ENCODE measurements at places on chromosomes 11 and 22.

- DNase-seq: no peak
Observed at GRCh38 chr11:117869604-117870003, 6.9 kb downstream of the FXYD6 start.

GRCh38 chr11:5815534-5815933 is 6.8 kb downstream of the OR52N2 start:
- DNase-seq: no peak

DNA sequence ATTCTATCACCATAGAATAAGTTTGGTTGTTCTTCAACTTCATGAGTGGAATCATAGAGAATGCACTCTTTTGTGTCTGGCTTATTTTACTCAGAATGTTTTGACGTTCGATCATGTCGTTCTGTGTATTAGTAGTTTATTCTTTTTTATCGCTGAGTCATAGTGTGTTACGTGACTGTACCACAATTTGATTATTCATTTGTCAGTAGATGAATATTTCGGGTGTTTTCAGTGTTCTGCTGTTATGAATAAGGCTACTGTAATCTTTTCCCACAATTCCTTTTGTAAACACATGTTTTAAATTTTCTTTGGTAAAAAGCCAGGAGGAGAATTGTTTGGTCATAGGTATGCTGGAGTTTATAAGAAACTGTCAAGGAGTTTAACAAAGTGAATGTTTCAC is 279.9 kb upstream of the B3GAT1 start:
- DNase-seq: no peak

DNA sequence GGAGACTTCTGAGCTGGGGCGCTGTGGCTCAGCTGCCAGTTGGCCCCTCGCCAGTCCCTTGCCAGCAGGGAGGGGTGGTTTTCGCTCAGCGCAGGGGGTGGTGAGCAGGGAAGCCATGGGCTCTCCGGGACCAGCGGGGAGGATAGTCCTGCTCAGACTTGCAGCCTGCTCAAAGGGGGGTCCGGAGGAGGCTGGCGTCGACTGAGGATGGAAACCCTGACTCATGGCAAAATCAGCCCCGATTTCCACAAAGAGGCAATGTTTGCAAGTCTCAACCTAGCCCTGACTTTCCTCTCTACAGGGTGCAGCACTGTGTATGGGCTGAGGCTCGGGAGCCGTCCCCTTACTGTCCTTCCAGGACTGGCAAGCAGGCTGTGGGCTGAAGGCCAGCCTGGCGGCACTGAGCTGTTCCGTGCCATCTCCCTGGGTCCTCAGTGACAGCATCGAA is 35.1 kb downstream of the FBLN1 start:
- DNase-seq: peak; percentile 85

DNA sequence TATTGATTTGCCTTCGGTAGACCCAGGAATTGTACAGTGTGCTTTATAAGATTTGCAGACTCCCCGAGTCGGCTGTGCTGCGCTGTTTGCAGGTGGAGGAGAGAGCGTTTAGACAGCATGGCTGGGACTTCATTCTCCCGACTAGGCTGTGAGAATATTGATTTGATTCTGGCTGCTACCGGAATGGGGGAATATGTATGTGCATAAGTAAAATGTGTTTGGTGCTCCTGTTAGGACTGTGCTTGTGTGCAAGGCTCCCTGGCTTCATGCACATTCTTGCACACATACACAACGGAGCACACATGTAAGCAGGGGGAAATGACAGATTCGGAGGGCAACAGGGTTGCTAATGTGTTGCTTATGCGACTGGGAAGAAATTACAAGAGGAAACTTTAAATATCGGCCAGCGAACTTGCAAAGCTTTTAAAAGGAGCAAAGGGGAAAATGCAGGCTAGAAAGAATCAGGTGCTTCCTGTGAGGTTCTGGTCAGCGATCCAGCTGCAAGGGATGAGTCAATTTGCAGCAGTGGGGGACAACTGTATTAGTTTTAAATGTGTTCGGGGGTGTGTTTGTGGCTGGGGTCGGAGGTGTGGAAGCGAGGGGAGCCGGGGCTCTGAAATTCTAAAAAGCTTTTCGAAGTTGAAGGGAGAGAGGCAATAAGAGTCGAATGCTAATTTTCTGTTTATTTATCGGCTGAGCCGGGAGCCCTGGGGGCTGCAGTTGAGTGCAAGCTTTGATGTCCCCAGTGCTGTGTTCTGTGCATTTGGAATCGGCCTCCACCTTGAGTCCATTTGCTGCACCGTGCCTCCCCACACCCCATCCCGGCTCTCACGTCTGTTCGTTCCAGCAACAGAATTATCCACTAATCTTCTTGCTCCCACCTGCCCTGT is 731 bp downstream of the NTM start:
- DNase-seq: no peak

- DNase-seq: no peak
Observed at GRCh38 chr22:28148816-28149465, 229.9 kb upstream of the PITPNB start.

DNA sequence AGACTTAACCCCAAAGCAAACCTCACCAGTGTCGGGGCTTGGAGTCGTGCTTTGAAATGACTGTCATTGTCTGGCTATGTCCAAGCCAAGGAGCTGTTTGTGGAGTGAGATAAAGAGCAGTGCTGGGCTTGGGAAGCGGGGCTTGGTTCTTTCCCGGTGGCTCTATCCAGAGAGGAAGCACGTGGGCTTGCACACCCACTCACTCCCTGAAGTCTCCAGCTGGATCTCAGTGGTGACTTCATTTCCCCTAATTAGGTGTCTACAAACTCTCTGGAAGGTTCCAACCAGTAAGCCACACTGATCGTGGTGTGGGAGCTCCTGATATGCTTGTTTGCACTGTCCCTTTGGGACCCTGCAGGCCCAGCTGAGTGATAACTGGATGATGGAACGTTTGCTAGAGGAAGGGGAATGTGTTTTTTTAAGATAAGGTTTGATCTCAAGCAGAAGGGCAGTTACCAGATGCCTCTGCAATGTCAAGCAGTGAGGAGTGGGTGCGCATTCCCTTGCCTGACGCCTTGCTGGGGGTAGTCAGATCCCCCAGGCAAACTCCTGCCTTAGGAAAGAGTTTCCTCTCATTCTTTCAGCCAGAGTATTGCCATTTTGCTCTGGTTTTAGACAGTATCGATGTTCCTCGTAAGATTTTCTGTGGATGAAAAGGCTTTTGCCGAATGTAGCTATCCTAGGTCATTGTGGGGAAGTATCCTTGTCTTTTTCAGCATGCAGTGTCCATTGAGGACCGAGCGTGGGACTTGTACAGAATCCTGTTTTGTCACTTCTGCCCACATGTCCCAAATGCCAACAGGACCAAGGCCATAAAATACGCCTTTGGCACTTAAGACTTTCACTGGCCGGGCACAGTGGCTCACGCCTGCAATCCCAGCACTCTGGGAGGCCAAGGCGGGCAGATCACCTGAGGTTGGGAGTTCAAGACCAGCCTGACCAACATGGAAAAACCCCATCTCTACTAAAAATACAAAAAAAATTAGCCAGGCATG is 90.9 kb downstream of the MICAL2 start:
- DNase-seq: no peak

DNA sequence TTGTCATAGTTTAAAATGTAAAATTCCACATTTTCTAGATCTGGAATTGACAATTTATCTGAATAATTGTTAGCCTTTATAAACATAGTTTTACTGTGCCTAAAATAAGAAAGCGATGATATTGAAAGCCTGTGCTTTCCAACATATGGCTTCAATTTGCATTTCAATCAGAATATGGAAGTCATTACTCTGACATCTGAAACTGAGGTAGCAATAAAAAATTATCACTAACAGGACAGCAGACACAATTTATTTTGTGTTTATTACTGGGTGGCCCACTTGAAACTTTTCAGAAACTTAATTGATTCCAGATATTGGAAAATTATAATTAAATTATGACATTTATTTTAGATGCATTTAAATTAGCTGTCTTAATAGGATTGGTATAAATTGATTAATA is 78.5 kb downstream of the TMEM135 start:
- no peak for DNase-seq

DNA sequence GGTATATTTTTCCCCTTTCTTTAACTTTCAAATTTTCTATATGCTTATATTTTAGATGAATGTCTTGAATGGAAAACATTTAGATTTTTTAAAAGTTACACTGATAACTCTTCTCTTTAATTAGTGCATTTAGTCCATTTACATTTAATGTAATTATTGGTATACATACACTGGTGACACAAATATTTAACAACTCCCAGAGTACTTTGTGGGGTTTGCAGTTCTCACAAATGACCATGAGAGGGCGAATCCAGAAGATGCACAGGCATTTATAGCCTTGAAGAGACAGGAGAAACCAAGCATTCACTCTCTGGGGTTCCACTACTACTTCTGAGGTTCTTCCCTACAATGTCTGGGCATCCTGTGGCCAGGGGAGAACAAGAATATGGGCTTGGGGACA is 125.1 kb downstream of the TIMP3 start:
- DNase-seq: no peak
